Hematopoietic multipotent progenitor cell treated with erythropoietin and hydrocortisone succinate and interleukin-3 and kit ligand, for 15 days (in vitro differentiated cells): ENCODE measurements at places on chromosomes 7 and 10.

DNA sequence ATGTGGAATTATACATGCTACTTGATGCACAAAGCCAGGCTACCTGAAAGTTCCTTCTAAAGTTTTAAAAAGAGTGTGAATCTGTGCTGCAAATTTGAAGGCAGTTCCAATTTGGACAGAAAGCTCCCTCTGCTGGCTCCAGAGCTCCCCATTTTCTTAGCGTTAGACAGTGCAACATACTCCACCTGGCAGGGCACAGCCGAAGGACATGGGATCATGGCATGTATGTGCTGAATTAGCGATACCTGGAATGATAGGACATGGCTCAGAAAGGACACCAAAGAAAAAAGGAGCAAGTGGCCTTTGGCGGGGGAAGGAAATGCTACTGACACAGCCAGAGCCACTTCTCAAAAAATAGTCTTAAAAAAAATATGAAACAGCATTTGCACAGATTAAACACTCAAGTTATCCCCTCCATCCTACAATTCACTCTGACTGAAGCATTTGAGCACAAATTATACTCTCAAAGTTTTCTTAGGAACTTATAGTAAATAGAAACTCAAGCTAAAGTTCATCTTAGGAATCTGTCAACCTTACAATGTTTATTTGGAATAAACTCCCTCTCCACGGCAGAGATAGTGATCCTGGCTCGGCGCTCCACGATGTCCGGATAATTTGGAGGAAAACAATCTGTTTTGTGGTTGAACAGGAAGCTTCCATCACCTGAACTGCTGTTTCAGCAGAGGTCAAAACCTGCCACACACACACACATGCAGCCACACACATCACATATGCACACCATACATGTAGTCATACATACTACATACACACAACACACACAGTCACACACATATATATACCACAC is 80.0 kb downstream of the C7orf25 start:
- DNase-seq: no peak

DNA sequence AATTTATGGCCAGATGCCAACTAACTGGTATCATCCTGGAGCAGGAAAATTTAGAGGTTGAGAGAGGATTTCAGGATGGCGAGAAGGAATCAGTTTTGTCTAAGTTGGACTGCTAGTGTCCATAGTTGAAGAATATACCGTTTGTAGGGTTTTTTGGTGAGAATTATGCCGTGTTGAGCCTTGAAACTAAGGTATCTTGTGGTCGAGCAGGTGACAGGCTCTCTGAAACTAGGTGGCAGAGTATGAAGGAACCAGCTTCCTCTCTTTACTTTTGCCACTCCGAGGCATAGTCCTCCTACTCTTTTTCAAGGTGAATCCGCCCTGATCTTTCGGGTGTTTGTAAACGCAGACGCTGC is 9.7 kb downstream of the MDFIC start:
- no peak for DNase-seq

- no peak for DNase-seq
Observed at GRCh38 chr7:8465338-8465737, 31.9 kb downstream of the NXPH1 start.

- DNase-seq: no peak
Observed at GRCh38 chr7:101104193-101104713, 19.0 kb downstream of the TRIM56 start.

- DNase-seq: no peak
Observed at GRCh38 chr7:77837966-77838365, 39.4 kb downstream of the PHTF2 start.

DNA sequence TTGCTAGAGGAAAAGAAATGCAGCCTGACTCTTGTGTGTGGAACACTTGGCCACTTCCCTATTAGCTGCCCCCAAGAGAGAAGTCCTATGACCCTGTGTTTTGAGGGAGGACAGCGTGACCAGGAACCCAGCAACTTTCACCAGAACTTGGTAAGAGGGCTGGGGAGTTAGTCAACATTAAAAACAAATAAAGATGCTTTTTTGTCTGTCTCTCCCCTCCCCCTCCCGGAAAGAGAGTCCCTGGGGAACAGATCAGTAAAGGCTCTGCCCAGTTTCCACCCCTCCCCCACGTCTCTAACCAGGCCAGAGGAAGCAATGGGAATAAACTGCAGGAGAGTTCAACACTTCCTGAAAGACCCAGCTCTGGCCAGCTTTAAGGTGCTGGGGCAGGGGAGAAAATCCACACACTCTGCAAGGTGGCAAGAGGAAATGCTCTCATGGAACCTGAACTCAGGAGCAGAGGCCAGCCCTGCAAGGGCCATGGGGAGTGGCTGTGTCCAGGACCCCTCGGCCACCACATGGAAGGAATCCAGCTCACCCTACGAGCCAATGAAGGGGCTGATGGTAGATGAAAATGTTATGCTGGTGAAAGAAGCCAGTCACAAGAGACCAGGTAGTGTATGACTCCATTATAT is 21.5 kb downstream of the SH3PXD2A start:
- DNase-seq: no peak

- no peak for DNase-seq
Observed at GRCh38 chr7:102935450-102936115, 22.8 kb downstream of the LRRC17 start.

GRCh38 chr10:80662429-80663261 is 124.9 kb downstream of the SH2D4B start:
- peak; percentile 52 for DNase-seq

DNA sequence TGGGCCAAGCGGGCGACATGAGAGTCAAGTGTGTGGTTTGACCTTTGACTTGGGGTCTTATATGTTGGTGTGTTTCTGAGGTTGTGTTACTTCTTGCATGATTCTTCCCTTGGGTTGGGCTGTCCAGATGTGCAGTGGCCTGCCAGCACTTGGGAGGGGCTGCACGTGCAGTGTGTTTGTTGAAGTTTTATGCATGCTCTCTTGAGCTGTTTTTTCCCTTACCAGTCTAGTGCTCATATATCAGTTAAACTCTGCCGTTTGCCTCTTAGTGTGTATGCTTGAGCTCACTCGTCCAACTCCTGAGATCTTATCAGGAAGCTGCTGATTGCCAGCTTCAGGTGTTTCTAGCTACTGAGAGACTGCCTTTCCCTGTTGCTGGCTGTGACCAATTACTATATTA is 23.1 kb downstream of the SP4 start:
- no peak for DNase-seq

DNA sequence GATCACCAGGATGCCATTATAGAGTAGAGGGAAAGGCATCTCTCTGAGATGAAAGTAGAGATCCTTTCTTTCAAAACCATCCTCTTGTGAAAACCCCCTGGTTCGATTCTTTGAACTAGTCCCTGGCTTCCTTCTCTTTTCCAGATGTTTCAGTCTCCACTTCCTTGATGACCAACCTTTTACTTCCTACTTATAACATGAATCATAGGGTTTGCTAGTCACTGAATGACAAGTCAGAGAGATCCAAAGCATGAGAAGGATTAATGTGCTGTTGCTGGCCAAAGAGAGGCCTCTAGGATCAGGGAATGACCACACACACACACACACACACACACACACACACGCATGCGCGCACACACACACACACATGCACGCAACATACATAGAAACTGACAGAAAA is 161.1 kb upstream of the FRMD4A start:
- no peak for DNase-seq

DNA sequence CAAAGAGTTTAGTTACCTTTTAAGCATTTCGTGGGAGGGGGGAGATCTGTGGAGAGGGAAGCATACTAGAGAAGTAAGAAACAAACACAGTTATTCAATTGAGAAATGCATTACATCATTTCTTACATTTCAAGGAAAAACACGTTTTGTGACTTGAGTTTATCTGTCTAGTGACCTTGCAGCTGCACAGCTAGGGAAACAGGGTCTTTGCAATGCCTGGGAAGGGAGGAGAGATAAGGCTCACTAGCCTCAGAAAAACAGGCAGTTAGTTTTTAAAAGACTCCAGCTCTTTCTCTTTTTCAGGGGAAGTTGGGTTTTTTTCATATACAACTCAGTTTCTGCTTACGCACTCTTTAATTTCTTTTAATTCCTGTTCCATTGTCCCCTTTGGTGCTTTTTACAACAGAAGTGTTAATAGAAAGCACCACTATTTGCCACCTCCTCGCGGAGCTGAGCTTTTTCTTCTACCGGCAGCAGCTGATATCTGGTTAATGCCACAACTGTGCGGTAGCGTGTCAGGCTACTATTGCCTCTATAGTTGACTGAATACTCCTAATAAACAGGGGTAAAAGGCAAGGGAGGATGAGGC is 5.6 kb downstream of the CYP3A43 start:
- peak; percentile 91 for DNase-seq

DNA sequence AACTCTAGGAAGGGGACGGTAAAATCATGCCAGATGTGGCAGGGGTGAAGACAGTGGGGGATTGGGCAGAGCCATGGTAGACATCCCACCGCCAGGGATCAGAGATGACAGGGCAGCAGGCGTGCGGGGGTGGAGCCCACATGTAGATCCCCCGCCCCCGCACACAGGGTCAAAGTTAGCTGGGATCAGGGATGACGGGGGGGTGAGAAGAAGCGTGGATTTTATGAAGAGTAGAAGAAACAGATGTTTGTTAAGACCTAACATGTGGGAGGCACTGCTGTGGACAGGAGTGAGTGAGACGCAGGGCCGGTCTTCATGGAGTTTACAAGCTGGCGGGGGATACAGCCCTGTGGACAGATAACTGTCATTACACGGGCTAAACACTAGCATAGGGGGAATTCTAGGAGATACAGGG is 154.0 kb upstream of the KLF14 start:
- DNase-seq: no peak

DNA sequence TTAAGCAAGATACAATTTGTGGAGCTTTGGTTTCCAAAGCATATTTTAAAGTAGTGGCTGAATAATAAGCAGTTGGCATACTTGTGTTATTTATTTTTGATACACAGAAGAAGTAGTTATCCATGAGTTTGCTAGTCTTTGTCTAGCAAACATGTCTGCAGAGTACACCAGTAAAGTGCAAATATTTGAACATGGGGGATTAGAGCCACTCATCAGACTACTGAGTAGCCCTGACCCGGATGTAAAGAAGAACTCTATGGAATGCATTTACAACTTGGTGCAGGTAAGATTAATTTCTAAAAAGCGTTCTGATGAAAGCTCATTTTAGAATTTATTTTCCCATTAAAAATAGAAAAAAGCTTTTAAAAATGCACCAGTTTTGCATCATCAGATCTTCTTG is 31.4 kb downstream of the ARMC3 start:
- no peak for DNase-seq

GRCh38 chr10:104641187-104641936 is at the start of gene SORCS3:
Gene SORCS3, plus strand, starts transcription at chr10:104641290.
- DNase-seq: no peak

GRCh38 chr7:842431-843031 is 10.3 kb downstream of the SUN1 start:
- DNase-seq: no peak

GRCh38 chr7:75732764-75733630 is 5.7 kb downstream of the HIP1 start:
- DNase-seq: no peak

DNA sequence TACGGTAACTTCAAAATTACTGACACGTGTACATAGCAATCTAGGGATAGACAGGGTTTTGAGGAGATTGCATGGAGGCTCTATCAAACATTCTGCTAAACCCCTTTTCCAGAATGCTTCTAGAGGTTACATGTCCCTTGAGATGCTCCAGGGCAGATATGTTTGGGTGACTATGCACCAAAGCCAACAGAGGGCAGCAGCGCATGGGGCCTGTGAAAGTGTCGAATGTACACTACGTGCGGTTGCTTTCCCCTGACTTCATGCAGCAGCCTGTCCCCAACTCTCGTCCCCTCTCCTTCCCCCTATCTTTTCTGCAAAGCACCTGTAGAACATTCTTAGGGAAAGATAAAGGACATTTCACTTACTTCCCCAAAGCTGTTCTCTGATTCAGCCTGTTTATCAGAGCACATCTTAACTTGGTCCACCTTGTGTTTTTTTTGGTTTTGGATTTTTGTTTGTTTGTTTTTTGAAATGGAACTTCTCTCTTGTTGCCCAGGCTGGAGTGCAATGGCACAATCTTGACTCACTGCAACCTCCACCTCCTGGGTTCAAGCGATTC is 90.2 kb downstream of the UBE3C start:
- DNase-seq: peak; percentile 36
